ENCODE measurements at places on chromosomes 2 and 18.

DNA sequence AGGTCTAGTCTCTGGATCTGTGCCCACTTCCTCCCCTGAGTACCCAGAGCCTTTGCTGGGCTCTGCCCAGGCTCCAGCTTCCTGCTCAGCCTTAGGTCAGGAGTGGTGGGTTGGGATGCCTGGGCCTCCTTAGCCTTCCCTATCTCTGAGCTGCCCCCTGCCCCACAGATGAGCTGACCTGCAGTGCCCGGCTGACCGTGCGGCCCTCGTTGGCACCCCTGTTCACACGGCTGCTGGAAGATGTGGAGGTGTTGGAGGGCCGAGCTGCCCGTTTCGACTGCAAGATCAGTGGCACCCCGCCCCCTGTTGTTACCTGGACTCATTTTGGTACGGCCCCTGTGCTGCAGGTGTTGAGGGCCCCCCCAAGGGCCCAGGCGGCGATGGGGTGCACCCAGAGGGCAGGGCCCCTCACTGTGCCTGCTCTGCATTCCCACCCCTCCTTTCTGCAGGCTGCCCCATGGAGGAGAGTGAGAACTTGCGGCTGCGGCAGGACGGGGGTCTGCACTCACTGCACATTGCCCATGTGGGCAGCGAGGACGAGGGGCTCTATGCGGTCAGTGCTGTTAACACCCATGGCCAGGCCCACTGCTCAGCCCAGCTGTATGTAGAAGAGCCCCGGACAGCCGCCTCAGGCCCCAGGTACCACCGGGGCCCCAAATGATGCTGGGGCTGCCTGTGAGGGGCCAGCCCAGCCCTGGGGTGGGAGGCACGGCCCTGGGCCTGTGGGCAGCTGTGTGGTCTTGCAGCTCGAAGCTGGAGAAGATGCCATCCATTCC, 30.1 kb upstream of the GMPPA start:
- DNase-seq = no peak

- DNase-seq = no peak
Observed at GRCh38 chr2:174012347-174013314, 47.5 kb upstream of the SP3 start.

DNA sequence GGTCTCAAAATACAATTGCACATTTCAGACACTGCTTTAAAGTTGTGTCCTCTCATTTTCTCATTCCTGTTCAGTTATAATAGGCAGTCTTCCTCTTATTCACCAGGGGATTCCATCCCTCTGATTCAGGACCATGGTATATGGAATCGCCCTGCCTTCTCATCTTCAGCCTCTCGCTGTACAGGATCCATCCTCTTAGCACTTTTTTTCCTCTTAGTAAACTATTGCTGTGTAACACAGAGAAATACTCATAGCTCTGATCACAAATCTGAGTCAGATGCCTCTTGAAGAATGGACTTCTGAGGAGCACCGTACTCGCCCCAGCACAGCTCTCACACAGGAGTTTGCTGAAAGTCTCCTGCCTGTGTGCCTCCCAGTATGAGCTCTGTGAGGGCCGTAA, 11.3 kb downstream of the RMP24 start:
- no peak for DNase-seq

- no peak for DNase-seq
Observed at GRCh38 chr18:10482985-10483949, 28.8 kb downstream of the APCDD1 start.

- no peak for DNase-seq
Observed at GRCh38 chr2:144032566-144032965, 487.4 kb downstream of the ZEB2 start.

GRCh38 chr2:171210864-171211431, 50.3 kb upstream of the TLK1 start:
- DNase-seq = peak; percentile 10

DNA sequence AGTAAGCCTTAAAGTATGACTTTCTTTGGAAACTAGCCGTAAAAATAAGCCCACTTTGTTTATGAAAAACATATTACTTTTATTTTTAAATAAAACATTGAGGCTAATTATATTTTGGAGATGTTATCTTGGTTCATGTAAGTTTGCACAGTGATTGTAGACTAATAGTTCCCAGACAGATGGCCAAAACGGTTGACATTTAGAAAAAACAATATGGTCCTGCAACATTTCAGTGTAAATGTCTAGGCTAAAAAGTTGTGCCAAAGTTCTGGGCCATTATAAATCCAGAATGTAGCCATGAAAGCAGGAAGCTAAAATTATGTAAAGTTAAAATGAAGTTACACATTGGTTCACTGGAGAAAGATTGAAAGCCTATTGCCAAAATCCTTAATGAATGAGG, 43.6 kb downstream of the SLC5A7 start:
- no peak for DNase-seq

DNA sequence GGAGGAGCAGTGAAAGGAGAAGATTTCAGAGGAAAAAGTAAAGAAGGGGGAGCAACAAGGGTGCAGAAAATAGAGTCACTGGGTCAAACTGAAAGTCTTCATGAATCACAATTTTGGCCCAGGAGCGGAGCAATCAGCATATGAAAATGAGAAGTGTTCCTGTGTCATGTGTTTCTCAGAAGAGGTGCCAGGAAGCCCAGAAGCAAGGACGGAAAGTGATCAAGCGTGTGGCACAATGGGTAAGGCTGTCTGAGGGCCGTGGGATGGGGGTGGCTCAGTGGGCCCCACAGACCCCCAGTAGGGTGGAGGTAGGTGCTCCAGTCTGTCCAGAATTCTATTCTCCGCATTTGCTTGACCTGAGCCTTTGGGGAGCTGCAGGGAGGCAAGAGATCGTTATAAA, 44.2 kb downstream of the SP140 start:
- DNase-seq = no peak

- no peak for DNase-seq
Observed at GRCh38 chr2:23761638-23762037, 165.3 kb downstream of the ATAD2B start.

- DNase-seq = no peak
Observed at GRCh38 chr2:84879584-84880394, 1.1 kb downstream of the TRABD2A start.

GRCh38 chr2:196252408-196253115, 81.2 kb upstream of the STK17B start:
- no peak for DNase-seq

DNA sequence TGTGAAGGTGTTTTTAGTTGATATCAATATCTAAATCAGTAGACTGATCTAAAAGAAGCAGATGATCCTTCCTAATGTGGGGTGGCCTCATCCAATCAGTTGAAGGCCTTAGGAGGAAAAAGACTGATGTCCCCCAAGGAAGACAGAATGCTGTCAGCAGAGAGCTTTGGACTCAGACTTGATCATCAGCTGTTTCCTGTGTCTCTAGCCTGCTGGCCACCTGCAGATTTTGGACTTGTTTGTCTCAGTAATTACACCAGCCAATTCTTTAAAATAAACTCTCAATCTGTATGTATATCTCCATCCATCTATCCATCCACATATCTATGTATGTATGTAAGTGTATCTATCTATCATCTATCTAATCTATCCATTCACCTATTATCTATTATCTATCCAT, 301.3 kb downstream of the LPIN1 start:
- no peak for DNase-seq

DNA sequence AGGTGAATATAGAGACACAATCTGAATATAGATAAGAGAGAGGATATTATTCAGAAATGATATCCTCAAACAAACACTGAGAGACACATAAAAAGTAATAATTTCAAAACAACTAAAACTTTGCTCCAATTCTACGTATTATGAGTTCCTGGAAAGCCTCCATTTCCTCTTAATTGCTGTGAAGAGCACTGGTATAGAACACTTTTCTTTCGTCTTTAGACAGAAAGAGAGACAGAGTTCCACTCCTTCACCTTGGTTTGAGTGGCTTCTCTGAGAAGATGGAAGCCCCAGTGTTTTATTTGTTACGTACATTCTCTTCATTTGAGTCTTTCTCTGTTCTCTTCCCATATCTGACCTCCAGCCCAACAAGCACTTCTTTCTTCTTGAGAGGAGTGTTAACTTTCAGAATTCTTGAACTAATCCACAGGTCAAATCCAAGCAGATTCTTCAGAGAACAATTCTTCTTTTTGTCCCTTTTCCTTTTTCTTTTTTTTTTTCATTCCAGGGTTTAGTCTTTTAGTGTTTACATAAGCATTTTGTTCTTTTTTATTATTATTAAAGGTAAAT, 6.4 kb upstream of the PIK3C3 start:
- DNase-seq = no peak

GRCh38 chr18:48897531-48897930, 53.2 kb downstream of the SMAD7 start:
- DNase-seq = no peak

DNA sequence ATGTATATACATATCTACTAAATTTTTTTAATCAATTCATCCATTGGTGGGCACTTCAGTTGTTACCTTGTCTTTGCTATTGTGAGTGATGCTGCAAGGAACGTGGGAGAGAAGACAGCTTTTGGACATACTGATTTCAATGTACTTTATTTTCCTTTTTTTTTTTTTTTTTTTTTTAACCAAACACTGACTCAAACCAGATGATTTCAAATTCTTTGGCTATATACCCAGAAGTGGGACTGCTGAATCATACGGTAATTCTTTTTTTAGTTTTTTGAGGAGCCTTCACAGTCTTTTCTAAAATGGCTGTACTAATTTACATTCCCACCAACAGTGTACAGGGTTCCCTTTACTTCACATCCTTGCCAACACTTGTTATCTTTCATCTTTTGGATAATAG, 204.7 kb downstream of the INSIG2 start:
- DNase-seq = no peak

DNA sequence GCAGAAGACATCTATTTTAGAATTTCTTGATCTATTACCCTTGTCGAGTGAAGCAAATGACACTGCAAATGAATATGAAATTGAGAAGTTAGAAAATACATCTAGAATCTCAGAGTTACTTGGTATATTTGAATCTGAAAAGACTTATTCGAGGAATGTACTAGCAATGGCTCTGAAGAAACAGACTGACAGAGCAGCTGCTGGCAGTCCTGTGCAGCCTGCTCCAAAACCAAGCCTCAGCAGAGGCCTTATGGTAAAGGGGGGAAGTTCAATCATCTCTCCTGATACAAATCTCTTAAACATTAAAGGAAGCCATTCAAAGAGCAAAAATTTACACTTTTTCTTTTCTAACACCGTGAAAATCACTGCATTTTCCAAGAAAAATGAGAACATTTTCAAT, 370.4 kb downstream of the XIRP2 start:
- DNase-seq = no peak

- no peak for DNase-seq
Observed at GRCh38 chr2:60383401-60384143, 169.9 kb downstream of the BCL11A start.

DNA sequence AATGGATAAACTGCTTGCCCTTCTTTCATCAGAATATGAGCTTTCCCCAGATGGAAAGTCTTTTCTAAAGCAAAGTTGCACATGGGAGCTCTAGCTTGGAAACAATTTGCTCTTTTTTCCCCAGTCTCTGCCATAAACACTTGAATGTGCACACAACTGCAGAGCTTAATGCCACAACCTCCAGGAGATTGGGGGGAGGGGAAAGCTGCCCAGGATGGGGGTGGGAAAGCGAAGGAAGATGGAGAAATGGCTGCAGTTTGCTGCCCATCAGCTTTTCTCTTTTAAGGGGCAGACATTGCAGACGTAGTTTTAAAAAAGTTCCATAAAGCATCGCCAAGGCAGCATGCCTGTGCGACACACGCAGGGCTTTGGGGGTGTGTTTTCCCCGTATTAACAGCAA, 1.5 kb downstream of the ACKR3 start:
- DNase-seq = no peak

DNA sequence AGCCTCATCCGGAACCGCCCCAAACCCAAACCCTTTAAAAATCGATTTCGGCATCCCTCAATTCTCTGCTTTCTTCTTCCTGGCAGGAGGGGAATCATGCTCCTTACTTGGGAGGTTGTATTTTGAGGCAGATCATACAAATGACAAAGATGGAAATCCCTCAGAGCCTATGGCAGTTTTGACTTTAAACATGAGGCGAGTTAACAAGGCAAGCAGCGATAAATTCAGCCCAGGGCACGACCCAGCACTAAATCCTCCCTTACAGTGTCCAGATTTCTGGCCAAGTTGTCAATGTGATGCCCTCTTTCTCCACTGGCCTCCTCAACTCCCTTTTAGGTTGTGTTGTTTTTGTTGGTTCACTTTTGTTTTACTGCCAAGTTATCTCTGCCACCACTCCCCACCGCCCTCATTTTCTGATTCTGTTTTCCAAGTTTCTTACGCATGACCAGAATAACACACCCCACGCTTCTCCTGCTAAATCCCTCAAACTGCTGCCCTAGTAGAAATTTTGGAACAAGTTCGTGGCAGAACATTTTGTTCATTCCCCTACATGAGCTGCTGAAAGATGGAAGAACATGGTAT, 68.3 kb downstream of the CTAGE1 start:
- no peak for DNase-seq

GRCh38 chr2:218073185-218073584, 4.1 kb downstream of the RUFY4 start:
- no peak for DNase-seq

GRCh38 chr18:32802591-32803451, 30.0 kb upstream of the KLHL14 start:
- no peak for DNase-seq

DNA sequence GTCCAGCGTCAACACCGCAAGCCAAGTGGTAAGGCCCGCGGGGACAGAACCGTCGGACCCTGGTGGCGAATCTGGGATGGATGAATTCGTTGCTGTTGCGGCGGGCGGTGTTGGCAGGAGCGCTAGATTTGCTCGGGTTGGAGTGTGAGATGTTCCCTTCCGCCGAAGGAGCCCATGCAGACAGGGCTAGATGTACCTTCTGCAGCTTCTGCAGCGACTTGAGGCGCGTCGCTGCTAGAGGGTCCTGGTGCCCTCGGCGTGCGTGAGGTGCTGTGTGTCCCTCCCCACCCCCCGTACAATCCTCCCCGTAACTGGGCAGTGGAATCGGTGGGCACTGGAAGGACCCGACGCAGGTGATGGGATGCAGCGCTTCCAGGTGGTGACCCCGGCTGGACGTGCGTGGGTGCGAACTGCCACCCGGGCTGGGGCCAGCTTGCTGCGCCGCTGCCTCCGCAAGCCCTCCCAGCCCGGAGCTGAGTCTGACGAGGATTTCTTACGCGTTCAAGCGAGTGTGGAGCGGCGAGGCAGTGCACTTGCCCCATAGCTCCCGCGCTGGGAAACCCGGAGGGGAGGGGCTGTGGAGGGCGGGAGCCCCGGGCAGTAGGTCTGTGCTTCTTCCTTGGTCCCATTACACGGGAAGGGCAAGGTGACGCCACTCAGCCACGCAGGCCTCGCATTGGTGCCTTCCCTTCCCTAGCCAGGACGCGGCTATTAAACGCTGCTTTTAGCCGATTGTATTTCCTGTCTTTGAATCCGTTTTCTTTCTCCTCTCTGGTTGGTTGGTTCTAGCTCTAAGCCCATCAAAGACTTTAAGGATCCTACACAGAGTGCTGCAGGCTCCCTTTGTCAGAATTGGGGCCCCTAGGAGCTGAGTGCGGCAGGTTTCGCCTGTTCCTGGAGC, 34.2 kb downstream of the CHRNA1 start:
- no peak for DNase-seq

- DNase-seq = no peak
Observed at GRCh38 chr18:70411876-70412435, 123.1 kb downstream of the SOCS6 start.

Measured in activated T-helper 1 cell treated with anti-CD3 and anti-CD28 coated beads, Interleukin-2, amount 50 U/mL, for 16 hours (primary cell).